ENCODE measurements at places on chromosomes 1 and 21. TPM values are rescaled to one million over a fixed set of nuclear protein-coding genes. Genes with fewer than 3 reads are reported as not detected.

Gene OR14K1
- total RNA-seq = not detected

Gene SIM2
- not detected for total RNA-seq

Gene FCGR2B
- 3.9 TPM for total RNA-seq

Gene LDLRAP1
- total RNA-seq = 8.5 TPM

Gene BRDT
- 0.14 TPM for total RNA-seq

Gene CR2
- not detected for total RNA-seq

Gene LIPI
- total RNA-seq = not detected

Gene GRHL3
- total RNA-seq = not detected

Gene TPTE
- total RNA-seq = not detected

Gene HSD3B1
- total RNA-seq = not detected

Gene COP1
- total RNA-seq = 53.4 TPM

Gene C1orf185
- total RNA-seq = not detected

Gene CR1L
- not detected for total RNA-seq

Gene TRAPPC3
- total RNA-seq = 52.3 TPM

Gene F13B
- total RNA-seq = not detected

Gene CTSK
- 168 TPM for total RNA-seq

Gene CDC20
- total RNA-seq = not detected

Gene CD1D
- total RNA-seq = 1.8 TPM

Gene USH2A
- total RNA-seq = not detected

Gene MCOLN2
- total RNA-seq = not detected

Gene PFDN2
- 38.9 TPM for total RNA-seq

Gene CELA2A
- not detected for total RNA-seq

Gene KCNE1
- total RNA-seq = 1.0 TPM

Gene MYCL
- total RNA-seq = not detected
